ENCODE measurements at places on chromosomes 4 and X.

DNA sequence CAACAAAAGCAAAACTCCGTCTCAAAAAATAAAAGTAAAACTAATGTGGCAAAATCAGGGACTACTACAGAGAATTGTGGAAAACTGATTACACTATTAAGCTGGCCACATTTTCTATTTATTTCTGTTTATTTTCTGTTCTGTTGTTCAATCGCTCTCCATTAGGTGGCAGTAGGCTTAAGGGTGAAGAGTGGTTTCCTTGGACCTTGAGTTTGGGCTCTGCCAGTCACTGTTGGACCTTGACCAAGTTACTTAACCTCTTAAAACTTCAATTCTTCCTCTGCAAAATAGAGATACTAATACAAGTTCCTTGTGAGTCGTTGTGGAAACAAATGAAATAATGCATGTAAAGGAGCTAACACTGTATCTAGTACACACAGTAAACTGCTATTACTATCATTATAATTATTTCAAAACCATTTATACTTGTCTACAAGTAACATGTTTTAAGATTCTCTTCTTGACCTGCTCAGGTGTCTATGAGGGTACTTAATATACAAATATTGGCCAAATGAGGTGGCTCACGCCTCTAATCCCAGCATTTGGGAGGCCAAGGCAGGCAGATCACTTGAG lies 15.2 kb downstream of the HSD17B11 start:
- DNase-seq, result no peak

GRCh38 chr4:41154010-41154813 lies 60.1 kb downstream of the APBB2 start:
- DNase-seq, result no peak

DNA sequence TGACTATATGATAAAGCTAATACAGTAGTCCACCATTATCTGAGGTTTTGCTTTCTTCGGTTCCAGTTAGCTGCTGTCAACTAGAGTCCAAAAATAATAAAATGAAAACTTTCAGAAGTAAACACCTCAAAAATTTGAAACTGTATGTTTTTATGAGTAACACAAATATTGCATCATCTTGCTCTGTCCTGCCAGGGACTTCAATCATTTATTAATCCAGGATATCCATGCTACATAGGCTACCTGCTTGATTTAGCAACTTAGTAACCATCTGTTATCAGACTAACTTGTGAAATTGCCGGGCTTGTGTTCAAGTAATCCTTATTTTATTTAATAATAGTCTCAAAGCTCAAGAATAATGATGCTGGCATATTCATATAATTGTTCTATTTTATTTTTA lies 1537.8 kb upstream of the PABPC4L start:
- no peak for DNase-seq

GRCh38 chr4:185246453-185246852 lies 37.1 kb downstream of the SNX25 start:
- DNase-seq, result no peak

GRCh38 chrX:148713981-148714380 lies 213.6 kb downstream of the AFF2 start:
- no peak for DNase-seq

DNA sequence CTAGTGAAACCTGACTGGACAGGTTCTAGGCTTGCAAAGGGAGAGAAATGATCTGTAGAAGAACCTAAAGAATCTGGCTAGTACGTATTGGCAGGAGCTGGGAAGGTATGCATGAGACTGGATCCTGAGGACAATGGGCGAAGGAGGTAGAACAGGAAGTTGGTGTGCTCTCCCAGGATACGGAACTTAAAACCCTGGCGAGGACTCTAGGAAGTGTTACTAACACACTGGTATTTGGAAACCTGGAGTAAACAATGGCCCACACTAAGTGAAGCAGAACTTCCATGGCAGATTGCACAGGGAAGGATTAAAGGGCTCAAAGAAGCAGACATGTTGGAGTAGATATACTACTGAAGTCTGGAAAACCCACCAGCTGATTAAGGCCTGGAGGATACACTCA lies 9.1 kb downstream of the SYN1 start:
- DNase-seq, result no peak
